ENCODE measurements at places on chromosomes 1 and 21.
A peak's percentile ranks its signal among the peaks of the same experiment; 100 is the strongest.

DNA sequence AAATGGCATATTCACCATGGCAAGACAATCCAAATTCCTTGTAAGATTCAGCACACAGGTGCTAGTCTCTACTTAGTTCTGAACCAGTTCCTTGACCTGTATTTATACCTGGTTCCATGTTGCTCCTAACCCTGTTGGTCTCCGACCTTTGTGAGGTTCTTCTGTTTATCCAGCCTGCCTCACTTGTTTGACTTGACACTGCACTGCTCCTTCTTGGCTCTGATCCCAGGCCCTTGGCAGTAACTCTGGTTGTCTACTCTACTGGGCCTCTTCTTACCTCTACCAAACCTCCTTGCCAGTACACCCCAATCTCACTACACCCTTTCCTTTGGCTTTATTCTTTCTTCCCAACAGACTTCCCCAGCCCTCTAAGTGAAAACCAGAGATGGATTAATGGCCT, 419.4 kb upstream of the USP24 start:
- no peak for DNase-seq

DNA sequence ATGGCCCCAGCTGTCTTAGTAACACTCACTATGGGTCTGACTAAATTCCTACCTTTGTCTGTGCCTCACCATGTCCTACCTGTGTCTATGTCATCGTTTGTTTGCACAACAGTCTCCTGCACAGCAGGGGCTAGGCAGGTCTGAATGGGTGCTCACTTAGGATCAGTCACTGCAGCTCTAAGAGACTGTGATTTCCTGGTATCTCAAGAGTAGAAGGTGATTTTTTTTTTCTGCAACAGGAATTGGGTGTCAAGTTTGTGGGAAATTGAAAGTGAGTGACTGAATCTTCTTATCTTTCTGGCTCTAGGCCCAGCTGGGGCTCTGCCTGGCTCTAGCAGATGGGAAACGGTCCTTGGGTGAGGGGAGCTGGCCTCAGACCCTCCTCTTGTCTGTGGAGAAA, 46.4 kb upstream of the TRABD2B start:
- DNase-seq, result no peak

GRCh38 chr1:34128186-34128889, 36.7 kb downstream of the CSMD2 start:
- DNase-seq, result peak; percentile 18

GRCh38 chr1:241799416-241799815, 48.6 kb upstream of the EXO1 start:
- no peak for DNase-seq

DNA sequence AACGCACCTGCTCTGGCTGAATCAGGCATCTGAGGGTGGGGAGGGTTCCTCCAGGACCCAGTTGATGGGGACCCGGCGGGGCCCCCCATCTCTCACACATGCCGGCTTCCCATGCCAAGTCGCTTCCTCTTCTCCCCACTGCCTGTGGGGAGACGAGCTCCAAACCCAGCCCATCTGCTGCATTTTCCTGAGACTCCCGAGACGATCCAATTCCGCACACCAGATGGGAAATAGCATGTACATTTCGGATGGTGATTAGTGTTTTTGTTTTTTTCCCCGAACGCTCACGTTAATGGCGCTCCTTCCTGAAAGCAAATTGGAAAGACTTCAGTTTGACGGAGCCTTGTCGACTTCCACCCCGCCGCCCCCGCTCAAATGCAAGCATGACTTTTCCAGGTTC, 13.2 kb upstream of the GRIK3 start:
- no peak for DNase-seq

GRCh38 chr1:44905276-44905675, 62.2 kb upstream of the PTCH2 start:
- DNase-seq, result no peak

- peak; percentile 40 for DNase-seq
These were observed 67.2 kb downstream of the SLC35A3 start for GRCh38 chr1:100036718-100037655.

Measured in fibroblast of skin of back (primary cell).